ENCODE measurements at places on chromosomes 12 and 14.

- DNase-seq = no peak
These were observed 36.7 kb upstream of the LGALS3 start for GRCh38 chr14:55092341-55092740.

DNA sequence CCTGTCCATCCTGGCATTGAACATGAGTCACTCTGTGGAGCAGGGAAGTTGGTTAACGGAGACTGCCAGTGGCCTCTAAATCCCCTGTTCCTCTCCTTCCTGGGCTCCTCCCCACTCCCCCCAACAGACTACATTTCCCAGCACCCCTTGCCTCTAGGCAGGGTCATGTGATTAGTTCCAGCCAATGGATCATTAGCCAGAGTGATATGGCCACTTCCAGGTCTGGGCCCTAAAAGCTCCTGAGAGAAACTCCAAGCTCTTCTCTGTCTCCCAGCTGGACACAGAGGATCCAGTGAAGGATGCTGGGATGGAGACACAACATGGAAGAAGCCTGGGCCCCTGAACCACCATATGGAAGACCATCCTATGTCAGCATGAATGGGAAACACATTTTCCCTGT, 54.4 kb upstream of the RFLNA start:
- no peak for DNase-seq

DNA sequence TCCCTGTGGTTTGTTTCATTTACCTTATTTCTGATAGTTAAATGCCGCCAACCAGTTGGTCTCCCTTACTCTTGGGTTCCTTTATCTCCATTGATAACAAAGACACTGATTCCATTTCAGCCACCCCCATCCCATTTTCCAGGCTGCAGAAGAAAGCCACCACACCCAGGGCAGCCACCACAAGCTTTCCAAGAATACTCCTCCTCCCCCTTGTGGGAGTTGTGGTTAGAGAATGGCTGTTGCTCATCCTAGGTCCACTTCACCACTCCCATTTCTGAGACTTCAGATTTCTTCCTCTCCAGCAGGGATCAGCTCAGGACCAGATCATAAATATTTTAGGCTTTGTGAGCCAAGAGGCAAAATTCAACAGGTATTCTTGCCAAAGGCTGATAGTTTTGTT, 73.9 kb downstream of the ANO4 start:
- no peak for DNase-seq

DNA sequence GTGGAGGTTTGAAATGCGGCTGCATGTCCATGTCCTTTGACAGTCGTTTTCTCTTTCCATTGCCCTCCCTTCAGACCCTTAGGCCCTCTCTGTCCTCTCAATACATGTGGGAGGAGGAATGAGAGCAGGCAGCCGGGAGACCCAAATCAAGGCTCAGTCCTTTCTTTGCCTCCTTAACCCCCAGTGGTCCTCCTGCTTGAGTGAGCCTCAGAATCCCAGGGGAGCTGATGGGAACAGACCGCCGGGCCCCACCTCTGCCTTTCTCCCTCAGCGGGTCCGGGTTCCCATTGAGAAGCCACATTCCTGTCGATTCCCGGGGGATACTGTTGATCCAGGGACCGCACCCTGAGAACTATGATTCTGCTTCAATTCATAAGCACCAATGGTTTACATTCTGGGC, 77.9 kb upstream of the RFLNA start:
- no peak for DNase-seq

- DNase-seq = no peak
These were observed 107.1 kb upstream of the ARID2 start for GRCh38 chr12:45622210-45622937.

GRCh38 chr12:68403296-68403695, 71.1 kb upstream of the MDM1 start:
- no peak for DNase-seq

Measured in NCI-H748 treated with DMSO at 0.1 percent for 48 hours (cell line).